SK-N-SH treated with all-trans-retinoic acid at 6 μM for 48 hours (cell line): ENCODE measurements at places on chromosomes 1 and 21.
A peak's percentile ranks its signal among the peaks of the same experiment; 100 is the strongest.

- no peak for ATAC-seq
Observed at GRCh38 chr1:12540580-12541273, 77.3 kb downstream of the DHRS3 start.

DNA sequence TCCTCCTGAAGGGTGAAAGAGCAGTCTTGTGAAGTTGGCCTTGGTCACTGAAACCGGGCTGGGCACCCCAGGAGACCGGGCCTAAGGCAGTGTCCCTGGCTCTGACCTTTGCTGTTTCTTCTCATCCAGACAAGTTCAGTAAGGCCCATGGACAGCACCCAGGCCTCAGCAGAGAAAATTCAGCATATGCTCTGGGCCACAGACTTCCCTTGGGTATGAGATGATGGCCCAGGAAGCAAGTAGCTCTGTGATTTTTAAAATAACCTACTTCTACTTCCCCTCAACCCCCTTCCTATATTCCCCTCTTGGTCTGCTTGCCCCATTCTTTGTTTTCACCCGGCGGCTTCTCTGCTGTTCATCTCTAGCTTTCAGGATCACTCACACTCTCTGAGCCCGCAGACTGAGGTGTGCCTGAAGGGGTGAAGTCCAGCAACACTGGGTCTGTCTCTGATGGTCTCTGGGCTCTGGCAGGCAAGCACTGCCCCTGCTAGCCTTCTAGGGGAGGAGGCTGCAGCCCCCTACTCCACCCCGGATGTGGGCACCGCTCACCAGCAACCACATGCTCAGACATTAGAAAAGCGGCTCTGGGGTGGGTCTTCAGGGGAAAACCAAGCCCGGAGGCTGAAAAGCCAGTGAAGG lies 2.9 kb upstream of the GPR25 start:
- peak; percentile 13; the same call in 2 of the 3 replicates for ATAC-seq

DNA sequence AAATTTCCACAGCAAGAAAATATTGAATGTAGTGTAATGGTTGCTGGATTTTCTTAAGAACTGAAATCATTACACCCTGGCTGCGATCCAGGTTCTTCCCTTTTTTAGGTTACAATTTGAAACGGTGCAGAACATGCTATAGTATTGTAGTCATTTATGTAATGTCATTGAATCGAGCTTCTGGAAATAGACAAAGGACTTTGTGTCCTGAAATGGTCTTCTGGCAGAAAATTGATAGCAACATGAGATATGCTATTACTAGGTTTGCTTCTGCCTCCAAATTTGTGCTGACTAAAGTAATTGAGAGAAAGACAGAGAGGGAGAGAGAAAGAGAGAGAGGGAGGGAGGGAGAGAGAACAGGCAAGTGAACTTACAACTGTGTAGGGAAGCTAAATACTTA lies 146.2 kb upstream of the NFIA start:
- peak; percentile 40; the same call in 2 of the 3 replicates for ATAC-seq

GRCh38 chr21:34881839-34882371 lies 167.2 kb downstream of the RUNX1 start:
- ATAC-seq = peak; percentile 59

- ATAC-seq = no peak
Observed at GRCh38 chr1:96073100-96073499, 648.5 kb upstream of the PTBP2 start.

- ATAC-seq = no peak
Observed at GRCh38 chr1:246058466-246058865, 448.6 kb downstream of the SMYD3 start.

DNA sequence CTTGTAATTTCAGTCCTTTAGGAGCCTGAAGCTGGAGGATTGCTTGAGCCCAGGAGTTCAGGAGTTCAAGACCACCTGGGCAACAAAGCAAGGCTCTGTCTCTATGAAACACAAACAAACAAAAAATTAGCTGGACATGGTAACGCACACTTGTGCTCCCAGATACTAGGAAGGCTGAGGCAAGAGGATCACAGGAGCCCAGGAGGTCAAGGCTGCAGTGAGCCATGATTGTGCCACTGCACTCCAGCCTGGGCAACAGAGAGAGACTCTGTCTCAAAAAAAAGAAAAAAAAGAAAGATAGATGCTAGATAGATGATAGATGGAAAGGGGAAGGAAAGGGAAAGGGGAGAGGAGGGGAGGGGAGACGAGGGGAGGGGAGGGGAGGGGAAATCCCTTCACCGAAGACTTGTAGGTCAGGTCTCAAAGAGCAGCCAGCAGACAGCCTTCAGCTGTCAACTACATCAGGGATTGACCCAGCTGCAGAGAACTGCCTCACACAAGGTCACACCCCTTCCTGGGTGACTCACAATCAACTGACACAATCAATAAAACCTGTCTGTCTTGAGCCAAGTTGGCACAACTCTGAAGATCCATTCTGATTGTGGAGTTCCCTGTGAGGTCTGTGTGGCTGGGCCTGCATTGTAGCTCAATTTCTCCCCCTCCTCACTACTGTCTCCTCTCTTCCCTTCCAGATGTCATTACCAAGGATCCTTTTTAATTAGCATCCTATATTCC lies 200.6 kb downstream of the RGS7 start:
- ATAC-seq = no peak

DNA sequence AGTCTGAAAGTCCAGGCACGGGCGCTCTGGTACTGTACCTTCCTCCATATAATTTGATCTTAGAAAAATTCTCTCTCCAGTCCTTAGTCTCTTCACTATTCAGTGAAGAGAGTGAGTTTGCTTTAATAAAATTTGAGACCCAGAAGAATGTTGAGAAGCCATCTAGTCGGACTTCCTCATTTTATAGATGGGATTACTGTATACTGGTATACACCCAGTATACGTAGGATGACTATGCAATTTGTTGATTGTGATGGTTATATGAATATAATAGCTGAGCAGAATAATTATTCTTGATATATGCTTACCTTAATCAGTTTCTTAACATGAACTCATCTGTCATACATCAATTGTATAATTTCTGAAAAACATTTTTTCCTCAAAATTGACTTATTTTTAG lies 328.0 kb upstream of the B3GALT2 start:
- no peak for ATAC-seq

DNA sequence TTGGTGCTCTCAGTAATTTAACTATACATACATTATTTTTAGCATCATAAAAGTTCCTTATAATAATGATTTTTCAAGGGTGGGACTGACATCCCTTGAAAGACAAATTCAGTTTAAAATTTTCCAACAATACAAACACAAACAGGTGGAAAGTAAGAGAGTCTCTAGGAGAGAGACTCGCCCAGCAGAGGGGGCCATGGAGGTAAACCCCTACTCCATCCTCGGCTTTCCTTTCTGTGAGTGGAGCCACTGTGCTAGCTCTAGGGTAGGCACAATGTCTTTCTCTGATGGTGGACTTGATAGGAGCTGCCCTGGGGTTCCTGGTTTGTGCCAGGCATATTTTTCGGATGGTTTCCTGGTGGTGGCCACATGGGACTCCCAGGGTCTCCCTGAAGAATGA lies 8.3 kb downstream of the CSMD2 start:
- no peak for ATAC-seq

GRCh38 chr1:73887412-73887811 lies 310.6 kb downstream of the LRRIQ3 start:
- ATAC-seq = no peak

GRCh38 chr1:38785285-38786039 lies 74.1 kb downstream of the RRAGC start:
- no peak for ATAC-seq

GRCh38 chr1:20426371-20426770 lies 59.6 kb downstream of the CAMK2N1 start:
- no peak for ATAC-seq

DNA sequence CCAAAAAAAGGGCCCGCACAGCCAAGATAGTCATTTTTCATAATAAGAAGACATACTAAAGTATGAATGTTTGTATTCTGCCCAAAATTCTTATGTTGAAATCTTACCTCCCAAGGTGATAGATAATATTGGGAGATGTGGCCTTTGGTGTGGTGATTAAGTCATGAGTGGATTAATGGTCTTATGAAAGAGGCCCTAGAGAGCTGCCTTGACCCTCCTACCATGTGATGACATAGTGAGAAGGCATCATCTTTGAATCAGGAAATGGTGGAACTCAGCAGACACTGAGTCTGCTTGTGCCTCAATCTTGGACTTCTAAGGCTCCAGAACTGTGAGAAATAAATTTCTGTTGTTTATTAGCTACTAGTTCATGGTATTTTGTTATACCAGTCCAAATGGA lies 11.8 kb upstream of the RNPC3 start:
- ATAC-seq = no peak

- ATAC-seq = no peak
Observed at GRCh38 chr1:9183898-9184297, 50.7 kb upstream of the H6PD start.

DNA sequence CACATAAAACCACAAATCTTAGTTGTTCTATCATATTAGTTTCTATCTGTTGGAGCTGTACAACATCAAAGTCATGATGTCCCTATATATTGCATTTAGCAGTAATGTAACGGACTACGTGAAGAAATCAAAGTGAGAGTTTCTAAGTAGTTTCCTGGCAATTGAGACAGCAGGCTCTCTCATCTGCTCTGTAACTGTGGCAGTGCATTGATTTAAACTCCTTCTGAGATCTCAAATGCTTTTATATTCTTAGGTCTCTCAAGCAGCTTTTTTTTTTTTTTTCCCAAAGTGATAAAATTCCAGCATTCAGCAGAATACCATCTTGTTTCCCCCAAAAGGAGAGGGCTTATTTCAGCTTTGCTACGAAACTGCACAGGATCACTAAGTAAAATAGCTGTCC lies 480.1 kb downstream of the PTBP2 start:
- ATAC-seq = no peak

DNA sequence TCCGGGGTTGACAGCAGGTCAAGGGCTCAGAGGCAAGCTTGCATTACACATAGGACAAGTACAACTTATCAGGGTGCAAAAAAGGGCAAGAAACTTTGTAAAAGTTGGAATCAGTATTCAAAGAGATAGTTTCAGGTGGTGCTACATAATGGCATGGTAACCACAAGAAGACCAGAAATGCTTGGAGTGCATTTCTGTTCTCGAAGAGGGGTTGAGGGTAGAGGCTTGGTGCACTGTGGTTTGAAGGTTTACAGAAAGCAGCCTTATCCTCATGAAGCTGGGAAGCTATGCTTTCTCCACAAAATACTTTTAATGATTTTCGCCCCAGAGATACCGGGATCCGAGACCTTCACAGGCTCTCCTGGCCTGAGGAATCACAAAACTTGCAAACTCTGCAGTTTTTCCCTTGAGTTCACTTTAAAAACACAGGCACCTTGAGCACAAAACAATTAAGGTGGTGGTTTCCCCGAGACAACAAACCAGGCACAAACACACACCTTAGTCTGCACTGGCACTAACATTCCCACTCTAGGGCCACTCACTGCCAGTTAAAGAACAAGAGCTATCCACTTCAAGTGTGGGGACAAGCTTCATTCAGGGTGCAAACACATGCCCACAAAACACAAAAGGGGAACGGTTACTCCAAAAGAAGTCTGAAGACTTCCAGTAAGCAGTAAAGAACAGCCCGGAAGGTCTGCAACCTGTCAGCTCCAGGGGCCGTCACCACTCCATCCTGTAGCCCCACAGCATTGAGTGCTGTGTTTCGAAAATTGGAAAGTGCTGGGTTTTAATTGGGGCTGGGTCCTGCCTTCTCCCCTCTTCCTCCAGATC lies 29.8 kb upstream of the NFIA start:
- no peak for ATAC-seq

GRCh38 chr1:87295445-87296110 lies 33.1 kb upstream of the LMO4 start:
- ATAC-seq = no peak

GRCh38 chr21:38769191-38769780 lies 36.4 kb upstream of the ETS2 start:
- ATAC-seq = peak; percentile 11; the same call in 2 of the 3 replicates

DNA sequence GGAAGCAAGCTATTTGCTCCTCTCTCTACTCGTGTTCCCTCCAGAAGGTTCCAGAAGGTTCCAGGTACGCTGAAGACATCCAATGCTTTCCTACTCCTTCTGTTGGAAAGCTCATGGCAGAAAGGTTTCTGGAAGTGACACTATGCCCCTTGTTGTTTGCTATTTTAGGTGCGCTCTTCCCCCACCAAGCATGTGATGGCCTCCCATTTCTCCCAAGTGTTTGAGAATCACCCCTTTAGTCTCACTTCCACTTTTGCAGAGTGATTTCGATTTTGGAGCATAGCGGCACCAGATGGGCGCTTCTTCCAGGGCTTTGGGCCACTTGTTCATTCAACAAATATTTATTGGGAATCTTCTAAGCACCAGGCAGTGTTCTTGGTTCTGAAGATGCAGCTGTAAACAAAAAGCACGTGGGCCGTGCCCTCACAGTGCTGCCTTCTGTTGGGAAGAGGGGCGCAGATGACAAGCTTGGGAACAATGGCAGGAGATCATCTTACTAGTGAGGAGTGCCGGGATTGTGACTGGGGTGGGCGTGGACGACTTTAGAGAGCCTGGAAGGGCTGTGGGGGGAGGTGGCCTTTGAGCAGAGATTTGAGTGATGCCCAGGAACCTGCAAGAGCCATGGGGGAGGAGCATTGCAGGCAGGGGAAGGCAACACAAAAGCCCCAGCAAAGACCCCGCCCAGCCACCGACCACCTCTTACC lies 43.0 kb upstream of the TARDBP start:
- ATAC-seq = no peak

GRCh38 chr21:37369307-37369854 lies 2.8 kb downstream of the DYRK1A start:
- no peak for ATAC-seq

DNA sequence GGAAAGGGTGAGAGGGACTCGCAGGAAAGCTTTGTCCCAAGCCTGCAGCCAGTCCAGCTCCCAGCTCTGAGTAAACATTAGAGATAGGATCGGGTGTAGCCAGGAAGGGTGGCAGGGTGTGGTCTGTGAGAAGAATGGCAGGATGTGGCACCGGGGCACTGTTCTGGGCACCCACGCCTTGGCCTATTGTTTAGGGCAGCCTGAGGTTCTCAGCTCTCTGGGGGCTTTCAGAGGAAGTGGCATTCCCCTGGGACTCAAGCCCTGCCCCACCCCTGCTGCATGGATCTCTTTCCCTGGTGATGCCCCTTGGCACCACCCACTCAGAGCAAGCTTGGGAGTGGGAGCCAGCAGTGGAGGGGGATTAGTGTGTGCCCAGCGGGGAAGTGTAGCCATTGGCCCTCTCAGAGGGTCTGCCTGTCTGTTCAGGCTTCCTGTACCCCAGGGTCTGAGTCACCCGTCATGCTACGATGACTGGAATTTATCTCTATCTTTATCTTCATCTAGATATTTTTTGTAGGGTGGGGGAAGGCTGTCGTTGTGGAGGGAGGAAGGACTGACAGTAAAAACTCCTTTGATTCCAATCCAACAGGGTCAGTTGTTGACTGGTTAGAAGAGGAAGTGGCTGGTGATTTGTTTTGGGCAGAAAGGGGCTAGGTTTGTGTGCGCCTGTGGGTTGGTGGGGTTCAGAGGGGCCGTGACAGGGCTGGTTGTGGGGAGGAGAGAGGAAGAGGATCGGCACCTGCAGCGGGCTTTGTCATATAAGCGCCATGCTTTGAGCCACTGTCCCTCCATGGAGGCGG lies 31.6 kb downstream of the SOX13 start:
- peak; percentile 65 for ATAC-seq

GRCh38 chr1:63987014-63987627 lies 213.3 kb downstream of the ROR1 start:
- ATAC-seq = peak; percentile 90
